ENCODE measurements at places on chromosomes 12 and 14. TPM values are rescaled to one million over a fixed set of nuclear protein-coding genes. Genes with fewer than 3 reads are reported as not detected.
A peak's percentile ranks its signal among the peaks of the same experiment; 100 is the strongest.

PLEKHD1 gene
- total RNA-seq: not detected

GRCh38 chr14:96307434-96307833 is 51.4 kb downstream of the BDKRB1 start:
- no peak for DNase-seq

DNA sequence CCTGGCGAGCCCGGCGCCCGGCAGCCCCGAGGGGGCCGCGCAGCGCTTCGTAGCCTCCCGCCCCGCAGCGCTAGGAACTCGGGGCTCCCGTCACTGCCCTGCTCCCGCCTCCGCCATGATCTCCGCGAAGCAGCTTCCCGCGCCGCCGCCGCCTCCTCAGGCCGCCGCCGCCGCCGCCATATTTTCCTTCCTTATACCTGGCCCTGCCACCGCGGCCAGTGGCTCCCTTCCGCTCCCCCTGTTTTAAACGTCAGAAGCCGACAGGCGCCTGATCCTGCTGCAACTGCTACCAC is 286 bp downstream of the PPP4R3A start:
- no peak for DNase-seq

GRCh38 chr12:26872625-26873024 is 39.6 kb upstream of the ITPR2 start:
- DNase-seq: no peak

LTB4R2 gene
- 0.88 TPM for total RNA-seq

SCNN1A gene
- not detected for total RNA-seq

GRCh38 chr12:27673101-27673718 is 23.0 kb upstream of the REP15 start:
- DNase-seq: no peak

DNA sequence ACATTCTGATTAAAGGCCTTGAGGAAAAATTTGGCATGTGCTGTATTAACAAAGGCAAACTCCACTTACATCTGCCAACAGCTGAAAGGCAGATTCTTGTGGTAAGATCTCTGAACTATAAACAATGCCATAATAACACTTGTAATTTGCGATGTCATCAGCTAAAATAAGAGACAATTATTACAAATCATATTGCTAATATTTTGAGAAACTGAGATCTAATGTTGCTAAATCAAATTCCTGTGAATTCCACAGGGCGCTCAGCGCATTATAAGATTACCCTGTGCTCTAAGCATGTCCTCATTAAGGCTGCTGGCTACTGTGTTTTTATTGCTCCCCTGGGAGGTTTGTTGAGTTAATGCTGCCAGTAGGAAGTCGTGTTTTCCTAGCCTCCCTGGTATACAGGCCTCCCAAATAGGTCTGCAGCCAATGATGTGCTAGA is 244.8 kb downstream of the DACT1 start:
- peak; percentile 25 for DNase-seq

SLC25A47 gene
- not detected for total RNA-seq

Measured in RPMI7951 (cell line).